Stimulated activated CD8-positive, alpha-beta memory T cell treated with anti-CD3 and anti-CD28 coated beads, Interleukin-4, amount 100 ng/mL, for 1 hour (primary cell): ENCODE measurements at places on chromosomes 7 and 10.
A peak's percentile ranks its signal among the peaks of the same experiment; 100 is the strongest.

DNA sequence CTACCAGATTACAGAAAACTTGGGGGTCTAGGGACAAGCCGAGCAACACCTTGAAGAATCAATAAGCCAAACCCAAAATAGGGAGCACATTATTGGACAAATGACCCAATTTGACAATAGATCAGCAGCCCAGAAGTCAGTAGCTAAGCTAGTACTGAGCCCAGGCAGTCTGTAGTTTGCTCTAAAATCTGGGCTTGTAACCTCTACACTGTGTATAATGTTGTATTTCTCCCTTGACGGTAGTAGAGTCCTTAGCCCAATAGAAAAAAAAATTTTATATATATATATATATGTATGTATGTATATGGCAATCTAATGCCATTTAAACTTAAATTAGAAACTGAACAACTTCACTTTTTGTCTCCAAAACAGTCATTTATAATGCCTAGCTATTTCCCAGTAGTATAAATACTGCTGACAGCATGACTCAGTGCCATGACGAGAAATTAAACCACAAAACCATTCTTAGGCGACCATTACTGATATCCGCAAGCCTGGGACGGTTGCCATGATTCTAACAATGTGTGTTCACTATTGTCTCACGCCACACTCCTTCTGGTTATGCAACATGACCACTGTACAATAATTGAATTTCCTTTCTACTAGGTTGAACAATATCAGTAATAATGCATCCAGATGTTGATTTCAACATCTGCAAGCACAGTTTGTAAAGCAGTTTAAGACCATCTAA lies 110.5 kb downstream of the IPMK start:
- DNase-seq = no peak

DNA sequence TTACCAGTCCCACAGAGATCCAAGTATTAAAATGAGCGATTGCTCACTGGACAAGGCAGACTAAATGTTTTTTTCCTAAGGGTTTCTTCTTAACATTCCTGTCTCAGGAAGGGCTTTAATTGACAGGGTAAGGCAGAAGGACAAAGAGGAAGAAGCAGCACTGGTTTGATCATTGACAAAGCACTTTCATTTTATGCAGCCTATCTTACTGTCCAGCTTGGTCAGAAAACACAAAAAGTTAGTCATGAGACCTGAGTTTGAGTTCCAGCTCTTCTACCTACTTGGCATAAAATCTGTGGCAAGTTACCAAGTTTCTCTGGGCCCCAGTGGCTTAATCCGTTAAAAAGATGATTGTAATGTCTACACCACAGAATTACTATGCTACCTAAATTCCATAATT lies 458.5 kb downstream of the GFRA1 start:
- DNase-seq = no peak

DNA sequence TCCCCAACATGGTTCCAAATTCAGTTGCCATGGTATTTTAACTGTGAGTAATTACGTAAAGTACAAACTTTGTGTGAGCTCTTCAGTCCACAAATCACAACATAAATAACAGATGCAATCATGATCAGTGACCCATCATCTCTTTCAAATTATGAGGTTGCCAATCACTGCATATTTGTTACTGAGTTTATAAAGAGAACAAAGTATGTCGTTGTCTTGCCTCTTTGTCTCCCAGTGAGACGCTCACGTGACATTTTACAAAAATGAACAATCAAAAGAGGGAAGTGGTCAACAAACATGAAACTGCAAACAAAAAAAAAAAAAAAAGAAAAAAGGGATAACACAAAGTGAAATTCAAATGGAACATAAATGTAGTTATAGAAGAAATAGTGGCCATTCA lies 122.7 kb upstream of the PDSS1 start:
- no peak for DNase-seq

DNA sequence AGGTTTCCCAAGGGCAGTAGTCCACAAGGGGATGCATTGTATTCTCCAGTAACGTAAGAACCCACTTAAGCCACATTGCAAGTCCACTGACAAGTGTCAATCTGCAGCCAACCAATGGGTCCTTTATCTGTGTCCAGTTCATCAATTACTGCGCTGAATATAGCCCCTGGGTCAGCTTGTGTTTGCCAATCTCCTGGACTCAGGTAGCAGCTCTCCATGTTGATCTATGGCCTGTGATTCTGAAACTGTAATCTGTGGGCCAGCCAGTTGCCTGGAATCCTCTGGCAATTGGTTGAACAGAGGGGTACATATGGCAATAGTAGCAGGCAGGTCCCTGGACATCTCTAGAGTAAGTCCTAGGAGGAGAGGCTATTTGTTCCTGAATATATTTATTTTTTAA lies 8.8 kb upstream of the TMEM248 start:
- no peak for DNase-seq

DNA sequence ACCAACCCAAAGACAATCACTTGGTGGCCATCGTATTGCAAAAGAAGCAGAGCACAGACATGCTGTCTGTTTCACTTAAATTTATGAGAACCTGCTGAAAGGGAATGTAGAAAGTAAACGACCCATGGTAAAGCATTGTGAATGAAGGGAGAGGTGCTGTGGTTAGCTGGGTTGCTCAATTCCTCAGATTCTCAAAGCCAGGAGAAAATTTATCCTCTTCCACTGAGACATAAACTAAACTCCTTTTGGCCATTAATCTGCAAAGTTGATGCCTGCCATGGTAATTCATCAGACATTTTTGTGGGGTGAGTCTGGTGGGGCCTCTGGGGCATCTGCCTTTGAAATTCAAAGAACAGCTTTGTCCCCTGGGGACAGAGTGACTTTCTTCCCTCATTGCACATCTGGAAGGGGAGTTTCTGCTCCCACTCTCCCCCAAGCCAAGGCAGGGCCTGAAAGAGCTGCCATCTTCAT lies 951.0 kb downstream of the LRMDA start:
- DNase-seq = no peak

DNA sequence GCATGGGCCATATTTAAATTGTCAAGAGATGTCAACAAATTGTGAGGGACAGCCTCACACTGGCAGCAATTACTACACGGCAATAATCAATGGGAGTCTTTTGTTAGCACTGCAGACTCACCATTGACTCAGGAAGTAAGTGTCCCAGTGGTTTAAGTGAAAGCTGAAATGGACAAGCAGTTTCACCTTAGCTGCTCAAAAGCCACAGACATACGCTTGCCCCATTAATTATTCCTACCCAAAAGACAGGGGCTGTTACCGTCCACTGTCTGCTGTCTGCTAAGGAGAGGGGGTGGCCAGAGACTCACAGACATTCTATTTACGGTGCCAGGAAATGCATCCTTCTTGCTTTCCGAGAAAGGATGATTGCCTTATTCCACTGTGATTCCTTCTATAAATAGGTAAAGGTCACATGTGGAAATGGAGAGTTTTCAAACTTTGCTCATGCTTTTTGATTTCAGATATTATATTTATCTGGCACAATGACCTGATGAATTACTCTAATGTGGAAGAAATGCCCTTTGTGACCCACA lies 309.7 kb upstream of the NFE2L3 start:
- no peak for DNase-seq

DNA sequence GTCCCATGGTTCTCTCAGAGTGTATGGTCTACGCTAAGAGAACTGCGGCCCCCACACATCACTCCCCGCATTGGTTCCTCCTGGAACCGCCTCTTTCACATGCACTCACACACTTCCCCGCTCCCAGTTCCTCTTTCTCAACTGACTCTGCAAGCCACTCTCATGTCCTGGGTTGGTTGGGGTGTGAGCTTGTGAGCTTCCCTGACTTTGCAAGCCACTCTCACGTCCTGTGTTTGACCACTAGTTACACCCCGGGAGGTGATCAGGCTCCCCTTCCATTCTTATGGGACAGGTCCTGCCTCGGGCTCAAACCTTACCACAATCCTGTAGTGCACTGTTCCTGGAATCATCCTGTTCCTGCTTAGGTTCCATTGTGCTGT lies 105.0 kb downstream of the TRIM24 start:
- DNase-seq = no peak

DNA sequence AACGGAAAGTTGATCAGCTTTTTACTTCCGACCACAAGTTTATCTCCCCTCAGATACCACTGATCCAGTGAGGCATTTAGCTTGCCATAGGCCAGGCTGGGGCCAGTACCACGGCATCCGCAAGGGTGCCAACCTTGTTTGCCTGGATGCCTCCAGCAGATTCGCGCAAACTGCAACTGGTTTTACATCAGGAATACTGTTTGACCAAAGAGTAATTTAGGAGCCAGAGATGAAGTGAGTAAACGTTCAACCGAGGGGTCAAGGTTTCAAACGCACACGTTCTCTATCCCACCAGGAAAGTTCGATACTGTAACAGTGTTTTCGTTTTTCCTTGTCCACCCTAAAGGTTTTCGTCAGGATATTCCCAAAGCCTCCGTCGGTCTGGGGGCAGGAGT lies 266 bp upstream of the MDFIC start:
- no peak for DNase-seq

DNA sequence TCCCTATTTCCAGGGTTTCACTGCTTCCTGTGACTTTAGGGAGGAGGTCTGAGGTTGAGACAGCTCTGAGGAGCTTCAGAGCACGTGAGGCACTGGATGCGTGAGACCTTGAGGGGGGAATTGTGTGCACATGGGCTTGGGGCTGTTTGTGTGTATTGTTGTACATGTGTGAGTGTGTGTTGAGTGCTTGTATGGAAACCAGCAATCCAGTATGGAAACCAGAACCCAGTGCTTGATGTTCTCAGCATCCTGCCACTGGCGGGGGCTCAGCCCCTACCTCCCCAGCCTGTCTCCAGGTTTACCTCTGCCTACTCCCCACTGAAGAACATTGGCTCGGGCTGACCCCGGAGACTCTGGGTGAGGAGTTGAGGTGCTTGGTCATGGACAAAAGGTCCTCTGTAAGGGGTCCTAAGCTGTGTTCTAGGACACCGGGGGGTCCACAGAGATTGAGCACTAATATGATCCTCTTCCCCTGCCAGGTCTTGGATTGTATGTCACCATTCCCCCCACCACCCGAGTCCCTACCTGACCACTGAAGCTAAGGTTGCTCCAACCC lies 20.8 kb downstream of the SFTPD start:
- DNase-seq = no peak

DNA sequence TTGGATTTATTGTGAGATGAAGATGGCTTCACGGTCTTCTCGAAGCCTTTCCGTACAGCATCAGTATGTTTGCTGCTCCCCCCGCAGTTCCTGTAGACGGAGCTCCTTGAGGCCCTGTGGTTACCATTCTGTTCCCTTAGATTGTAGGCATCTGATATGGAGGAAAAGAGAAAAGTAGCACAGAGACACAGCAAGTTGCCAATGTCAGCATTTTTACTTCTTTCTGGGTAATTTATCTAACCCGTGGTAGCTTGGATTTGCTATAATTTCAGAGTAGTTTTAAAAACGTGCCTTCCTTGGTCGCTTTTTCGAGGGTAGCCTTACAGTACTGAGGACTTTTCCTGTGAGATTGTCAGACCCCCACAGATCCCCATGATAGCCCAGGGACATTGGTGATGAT lies 37.5 kb downstream of the WDR37 start:
- no peak for DNase-seq

DNA sequence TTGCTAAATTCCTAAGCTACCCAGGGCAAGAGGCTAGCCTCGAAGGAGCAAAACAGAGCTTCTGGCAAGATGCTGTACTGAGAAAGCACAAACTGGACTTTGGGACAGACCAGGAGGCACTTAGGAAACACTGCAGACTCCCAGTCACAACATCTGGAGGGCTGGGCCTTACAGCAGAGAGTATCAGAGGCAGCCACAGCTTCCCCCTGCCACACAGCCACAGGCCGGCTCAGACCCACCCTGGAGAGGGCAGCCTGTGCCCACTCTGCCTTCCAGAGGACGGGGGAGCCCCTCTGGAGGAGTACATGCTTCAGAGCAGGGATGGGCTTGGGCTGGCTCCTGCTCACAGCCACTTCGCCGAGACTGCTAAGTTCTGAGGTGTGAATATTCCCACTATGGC lies 17.4 kb downstream of the ESYT2 start:
- no peak for DNase-seq

DNA sequence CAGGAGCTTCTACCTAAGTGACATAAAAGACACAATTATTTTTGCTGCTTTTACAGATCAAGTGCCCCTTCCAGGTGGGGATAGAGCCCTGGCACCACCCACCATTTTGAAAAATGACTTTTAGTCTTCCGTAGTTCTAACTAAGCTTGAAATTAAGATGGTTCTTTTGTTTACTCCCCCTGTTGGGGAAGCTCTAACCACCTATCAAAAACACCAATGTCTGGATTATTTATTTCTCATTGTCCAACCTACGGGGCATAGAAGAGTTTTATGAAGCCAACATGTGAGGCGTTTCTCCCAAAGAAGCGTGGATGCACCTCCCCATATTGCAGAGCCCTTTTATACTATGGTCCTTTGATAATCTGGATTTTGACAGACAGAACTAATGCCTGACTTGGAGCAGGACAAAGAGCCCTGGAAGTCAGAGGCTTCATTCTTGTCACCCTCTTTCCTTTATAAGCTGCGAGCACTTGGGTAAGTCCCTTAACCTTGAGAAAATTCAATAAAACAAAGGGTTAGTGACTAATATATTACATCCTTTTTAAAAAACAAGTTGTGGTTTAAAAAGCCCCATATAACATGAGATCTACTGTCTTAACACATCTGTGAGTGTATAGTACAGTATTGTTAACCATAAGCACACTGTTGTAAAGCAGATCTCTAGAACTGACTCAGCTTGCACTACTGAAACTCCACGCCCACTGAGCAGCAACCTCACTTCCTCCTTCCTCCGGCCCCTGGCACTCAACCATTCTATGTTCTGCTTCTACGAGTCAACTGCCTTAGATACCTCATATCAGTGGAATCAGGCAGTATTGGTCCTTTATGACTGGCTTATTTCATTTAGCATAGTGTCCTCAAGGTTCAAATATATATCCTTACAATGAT lies 67.5 kb downstream of the ATXN7L1 start:
- DNase-seq = peak; percentile 45

GRCh38 chr10:26737730-26738129 lies 40.2 kb downstream of the PDSS1 start:
- no peak for DNase-seq

GRCh38 chr7:93575555-93576399 lies 1.3 kb upstream of the CALCR start:
- no peak for DNase-seq

GRCh38 chr7:30800785-30801252 lies 29.6 kb downstream of the MINDY4 start:
- no peak for DNase-seq

- DNase-seq = no peak
Observed at GRCh38 chr10:48672596-48673265, 11.9 kb upstream of the WDFY4 start.

- no peak for DNase-seq
Observed at GRCh38 chr10:114779803-114780576, 41.6 kb upstream of the FHIP2A start.

DNA sequence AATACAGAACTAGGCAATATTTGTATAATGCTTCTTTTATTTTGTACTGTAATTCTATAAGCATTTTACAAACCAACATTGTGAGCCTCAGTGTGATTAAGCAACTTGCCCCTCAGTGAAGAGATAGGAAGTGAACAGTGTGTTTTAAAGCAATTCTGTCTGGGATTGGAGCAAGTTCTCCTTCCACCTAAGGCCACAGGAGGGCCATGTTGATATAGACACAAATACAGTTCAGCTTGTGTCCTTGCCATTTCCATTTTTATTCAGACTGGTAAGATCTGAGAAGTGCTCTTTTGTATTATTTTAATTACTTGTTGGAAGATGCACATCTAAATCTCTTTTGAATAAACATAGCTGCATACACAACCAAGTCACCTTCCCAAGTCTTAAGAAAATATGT lies 416.3 kb upstream of the COBL start:
- DNase-seq = no peak

- DNase-seq = no peak
Observed at GRCh38 chr7:42685911-42686310, 226.0 kb downstream of the C7orf25 start.

- DNase-seq = no peak
Observed at GRCh38 chr7:1290026-1290678, 57.5 kb downstream of the UNCX start.

GRCh38 chr7:16564909-16565426 lies 38.3 kb downstream of the LRRC72 start:
- DNase-seq = no peak
